Esophagus muscularis mucosa (tissue), 4 donors: ENCODE measurements at places on chromosomes 11 and 22. TPM values are rescaled to one million over a fixed set of nuclear protein-coding genes. Genes with fewer than 3 reads are reported as not detected.

- no peaks in the 10 kb centered on the region for H3K4me1 ChIP-seq
- no peak for DNase-seq
- H3K4me3 ChIP-seq = no peak overlapping the region
Measured at GRCh38 chr11:76891285-76891684, 30.6 kb downstream of the ACER3 start.

DNA sequence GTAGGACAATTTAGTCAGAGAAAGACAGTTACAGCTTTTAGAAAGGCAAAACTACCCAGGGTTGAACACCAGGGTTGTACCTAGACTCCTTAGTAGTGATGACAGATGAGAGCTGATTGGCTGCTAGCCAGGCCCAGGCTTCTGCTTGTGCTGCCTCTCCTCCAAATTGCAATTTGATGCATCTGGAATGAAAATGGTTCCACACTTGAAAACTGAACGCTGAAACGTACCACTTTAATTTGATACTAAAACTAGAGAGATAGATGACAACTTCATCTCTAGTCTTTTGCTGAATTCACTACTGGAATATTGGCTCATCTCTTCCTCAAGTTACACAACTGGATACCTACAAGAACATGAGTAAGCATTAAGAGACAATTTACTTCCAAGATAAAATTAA lies 19.2 kb upstream of the FNBP4 start:
- no peaks in the 10 kb centered on the region for H3K27me3 ChIP-seq
- H3K4me1 ChIP-seq = peaks cover 21% of the 10 kb centered on the region
- no peak for DNase-seq
- no peak overlapping the region for H3K4me3 ChIP-seq
- peak overlapping the region; percentile 46 for H3K27ac ChIP-seq
- H3K36me3 ChIP-seq = peaks cover 23% of the 10 kb centered on the region

DNA sequence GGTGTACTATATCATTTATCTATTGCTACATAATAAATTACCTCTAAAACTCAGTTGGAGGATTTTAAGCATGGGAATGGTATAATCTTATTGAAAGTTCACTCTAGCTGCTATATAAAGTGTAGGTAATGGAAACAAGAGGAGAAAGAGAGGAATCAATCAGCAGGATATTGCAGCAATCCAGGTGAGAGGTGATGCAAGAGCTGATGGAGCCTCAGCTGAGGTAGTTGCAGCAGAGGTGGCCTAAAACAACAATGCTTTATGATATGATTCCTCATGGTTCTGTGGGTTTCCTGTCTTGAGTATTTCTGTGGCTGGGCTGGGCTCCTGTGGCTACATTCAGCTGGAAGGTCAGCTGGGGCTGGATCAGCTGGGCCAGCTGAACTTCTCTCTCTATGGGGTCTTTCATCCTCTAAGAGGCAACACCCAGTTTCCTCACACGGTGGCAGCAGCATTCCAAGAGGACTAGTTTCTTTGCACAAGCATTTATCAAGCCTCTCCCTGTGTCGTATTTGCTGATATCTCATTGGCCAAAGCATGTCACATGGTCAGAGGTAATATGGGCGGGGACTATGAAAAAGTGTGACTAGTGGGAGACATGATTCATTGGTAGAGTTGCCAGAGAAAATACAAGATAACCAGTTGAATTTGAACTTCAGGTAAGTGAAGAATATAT lies 135.4 kb upstream of the LARGE1 start:
- no peaks in the 10 kb centered on the region for H3K27me3 ChIP-seq
- no peak overlapping the region for H3K27ac ChIP-seq
- peak; percentile 53 for DNase-seq
- no peak overlapping the region for H3K4me3 ChIP-seq
- no peaks in the 10 kb centered on the region for H3K36me3 ChIP-seq

DNA sequence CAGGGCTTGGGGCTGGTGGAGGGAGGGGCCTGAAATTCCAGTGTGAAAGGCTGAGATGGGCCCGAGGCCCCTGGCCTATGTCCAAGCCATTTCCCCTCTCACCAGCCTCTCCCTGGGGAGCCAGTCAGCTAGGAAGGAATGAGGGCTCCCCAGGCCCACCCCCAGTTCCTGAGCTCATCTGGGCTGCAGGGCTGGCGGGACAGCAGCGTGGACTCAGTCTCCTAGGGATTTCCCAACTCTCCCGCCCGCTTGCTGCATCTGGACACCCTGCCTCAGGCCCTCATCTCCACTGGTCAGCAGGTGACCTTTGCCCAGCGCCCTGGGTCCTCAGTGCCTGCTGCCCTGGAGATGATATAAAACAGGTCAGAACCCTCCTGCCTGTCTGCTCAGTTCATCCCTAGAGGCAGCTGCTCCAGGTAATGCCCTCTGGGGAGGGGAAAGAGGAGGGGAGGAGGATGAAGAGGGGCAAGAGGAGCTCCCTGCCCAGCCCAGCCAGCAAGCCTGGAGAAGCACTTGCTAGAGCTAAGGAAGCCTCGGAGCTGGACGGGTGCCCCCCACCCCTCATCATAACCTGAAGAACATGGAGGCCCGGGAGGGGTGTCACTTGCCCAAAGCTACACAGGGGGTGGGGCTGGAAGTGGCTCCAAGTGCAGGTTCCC lies at the start of gene APOC3:
TSS of gene APOC3 (plus strand) at position 383 of the 659 bp plus-strand sequence. CDS start 676 bp downstream, outside the sequence.
- no peak within 1 kb of the TSS for H3K4me3 ChIP-seq
- peaks cover 1% of the 10 kb centered on the region for H3K4me1 ChIP-seq
- H3K27ac ChIP-seq = no peak within 1 kb of the TSS
- no peaks in the 10 kb centered on the region for H3K36me3 ChIP-seq

DNA sequence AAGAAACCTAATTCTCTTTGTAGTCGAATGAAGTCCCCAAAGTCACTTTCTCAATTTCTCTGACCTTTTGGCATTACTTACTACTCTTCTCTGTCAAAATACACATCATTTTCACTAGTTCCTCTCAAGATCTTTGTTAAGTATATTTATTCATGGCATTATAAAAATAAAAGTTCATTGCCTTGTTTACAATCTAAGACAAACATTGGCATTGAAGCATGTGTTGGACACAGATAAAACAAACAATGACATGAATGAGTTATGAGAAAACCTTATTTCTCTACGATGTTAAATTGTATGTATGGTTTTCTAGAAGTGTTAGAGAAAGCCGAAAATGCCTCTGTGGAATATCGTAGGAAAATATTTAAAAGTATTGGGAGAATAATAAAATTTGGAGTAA lies 8.6 kb upstream of the OR51G1 start:
- H3K27ac ChIP-seq = no peak overlapping the region
- H3K4me1 ChIP-seq = no peaks in the 10 kb centered on the region
- H3K27me3 ChIP-seq = no peaks in the 10 kb centered on the region
- no peak overlapping the region for H3K4me3 ChIP-seq
- H3K36me3 ChIP-seq = no peaks in the 10 kb centered on the region

GRCh38 chr11:80388130-80388529 lies 947.3 kb upstream of the TENM4 start:
- H3K36me3 ChIP-seq = no peaks in the 10 kb centered on the region
- no peak for DNase-seq
- no peak overlapping the region for H3K27ac ChIP-seq
- no peak overlapping the region for H3K4me3 ChIP-seq
- no peaks in the 10 kb centered on the region for H3K4me1 ChIP-seq

DNA sequence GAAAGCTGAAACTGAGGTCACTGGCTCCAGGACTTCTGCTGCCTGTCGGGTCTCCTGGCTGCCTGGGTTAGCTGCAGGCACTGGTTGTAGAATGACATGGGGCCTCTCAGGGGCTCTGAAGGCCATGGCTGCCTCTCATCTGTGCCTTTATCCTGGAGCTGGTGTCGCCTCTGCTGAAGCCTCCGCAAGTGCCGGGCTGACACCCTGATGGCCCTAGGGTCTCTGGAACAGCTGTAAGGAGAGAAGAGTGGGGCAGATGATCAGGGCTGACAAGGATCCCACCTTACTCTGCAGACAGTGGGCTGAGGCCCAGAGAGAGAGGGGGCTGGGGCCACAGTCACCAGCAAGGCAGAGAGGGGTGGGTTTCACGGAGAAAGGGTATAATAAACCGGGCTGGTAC lies 4.6 kb downstream of the PLA2G3 start:
- no peaks in the 10 kb centered on the region for H3K4me1 ChIP-seq
- no peaks in the 10 kb centered on the region for H3K27me3 ChIP-seq
- no peak overlapping the region for H3K27ac ChIP-seq

DNA sequence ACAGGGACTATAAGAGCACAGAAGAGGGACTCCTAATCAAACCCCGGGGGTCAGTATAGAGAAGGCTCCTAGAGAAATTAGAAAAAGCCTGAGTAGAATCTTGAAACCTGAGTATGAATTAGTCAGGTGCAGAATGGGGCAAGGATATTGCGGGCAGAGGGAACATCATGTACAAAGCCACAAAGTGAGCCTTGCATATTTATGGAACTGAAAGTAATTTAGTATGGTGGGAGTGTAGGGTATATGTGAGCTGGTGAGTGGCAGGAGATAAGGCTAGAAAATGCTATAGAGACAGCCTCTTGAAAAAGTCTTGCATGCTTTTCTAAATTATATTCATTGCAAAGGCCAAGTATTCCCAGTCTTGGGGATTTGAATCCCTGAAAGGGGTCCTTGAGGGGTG lies 93.7 kb downstream of the STIM1 start:
- H3K36me3 ChIP-seq = no peaks in the 10 kb centered on the region
- no peak overlapping the region for H3K27ac ChIP-seq
- H3K4me3 ChIP-seq = no peak overlapping the region

GRCh38 chr11:212150-213100 lies 4.9 kb downstream of the RIC8A start:
- no peak for DNase-seq
- peaks cover 72% of the 10 kb centered on the region for H3K36me3 ChIP-seq
- no peak overlapping the region for H3K4me3 ChIP-seq
- H3K4me1 ChIP-seq = peaks cover 24% of the 10 kb centered on the region
- no peak overlapping the region for H3K27ac ChIP-seq

DNA sequence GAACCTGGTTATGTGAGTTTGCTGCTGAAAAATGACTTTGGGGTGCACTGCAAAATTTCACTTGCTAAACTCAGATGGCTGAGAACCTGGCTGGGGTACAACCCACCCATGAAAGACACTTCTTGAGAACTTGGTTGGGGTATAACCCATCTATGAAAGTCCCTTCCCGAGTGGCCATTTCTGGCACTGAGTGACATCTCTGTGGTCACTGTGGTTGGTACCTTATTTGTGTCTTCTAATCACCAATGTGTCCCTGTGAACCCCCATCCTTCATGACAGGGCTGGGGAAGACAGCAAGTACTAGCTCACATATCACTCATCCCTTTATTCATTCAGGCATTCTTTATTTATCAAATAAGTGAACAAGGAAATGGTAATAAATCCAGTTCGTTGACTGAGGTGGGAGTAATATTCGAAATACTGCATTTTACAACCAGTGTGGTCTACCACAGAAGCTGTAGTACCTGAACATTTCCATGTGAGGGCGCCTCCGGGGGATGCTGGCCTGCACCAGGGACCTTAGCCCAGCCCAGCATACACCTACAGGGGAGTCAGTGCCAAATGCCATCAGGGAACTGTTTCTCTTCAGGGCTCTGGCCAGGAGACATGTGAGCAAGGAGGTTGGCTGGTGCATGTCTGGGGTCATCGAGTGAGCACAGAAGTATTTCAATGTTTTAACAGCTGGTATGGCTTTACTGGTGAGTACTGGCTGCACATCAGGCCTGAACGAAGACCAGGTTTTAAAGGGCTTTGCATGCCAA lies 122.1 kb downstream of the CSNK2A3 start:
- DNase-seq = no peak
- H3K4me3 ChIP-seq = no peak overlapping the region
- H3K4me1 ChIP-seq = peaks cover 5% of the 10 kb centered on the region

- H3K27ac ChIP-seq = no peak overlapping the region
- no peaks in the 10 kb centered on the region for H3K36me3 ChIP-seq
- peaks cover 30% of the 10 kb centered on the region for H3K4me1 ChIP-seq
Measured at GRCh38 chr11:75592715-75593114, 30.7 kb downstream of the SERPINH1 start.

- no peaks in the 10 kb centered on the region for H3K36me3 ChIP-seq
- no peak for DNase-seq
- H3K4me1 ChIP-seq = no peaks in the 10 kb centered on the region
- H3K27me3 ChIP-seq = no peaks in the 10 kb centered on the region
- H3K27ac ChIP-seq = no peak overlapping the region
Measured at GRCh38 chr11:14232652-14233051, 126.3 kb downstream of the RRAS2 start.

DNA sequence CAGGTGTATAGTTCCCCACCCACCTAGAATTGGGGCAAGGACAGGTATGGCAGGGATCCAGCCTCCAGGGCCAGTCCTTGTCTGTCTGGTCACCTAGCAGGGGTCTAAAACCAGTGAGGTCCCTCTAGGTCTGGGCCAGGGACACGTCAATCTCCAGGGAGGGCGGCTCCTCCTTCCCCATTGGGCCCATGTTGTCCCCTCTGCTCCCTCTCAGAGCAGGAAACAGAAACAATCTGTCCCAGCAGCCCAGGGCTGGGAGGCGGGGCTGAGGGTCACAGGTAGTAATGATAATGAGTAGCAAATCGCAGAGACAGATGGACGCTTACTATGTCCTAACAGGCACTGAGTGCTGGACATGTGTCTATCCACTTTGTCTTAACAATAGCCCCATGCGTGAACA lies 22.8 kb upstream of the SYT7 start:
- DNase-seq = no peak
- H3K4me1 ChIP-seq = peaks cover 17% of the 10 kb centered on the region
- H3K36me3 ChIP-seq = no peaks in the 10 kb centered on the region
- no peaks in the 10 kb centered on the region for H3K27me3 ChIP-seq

DNA sequence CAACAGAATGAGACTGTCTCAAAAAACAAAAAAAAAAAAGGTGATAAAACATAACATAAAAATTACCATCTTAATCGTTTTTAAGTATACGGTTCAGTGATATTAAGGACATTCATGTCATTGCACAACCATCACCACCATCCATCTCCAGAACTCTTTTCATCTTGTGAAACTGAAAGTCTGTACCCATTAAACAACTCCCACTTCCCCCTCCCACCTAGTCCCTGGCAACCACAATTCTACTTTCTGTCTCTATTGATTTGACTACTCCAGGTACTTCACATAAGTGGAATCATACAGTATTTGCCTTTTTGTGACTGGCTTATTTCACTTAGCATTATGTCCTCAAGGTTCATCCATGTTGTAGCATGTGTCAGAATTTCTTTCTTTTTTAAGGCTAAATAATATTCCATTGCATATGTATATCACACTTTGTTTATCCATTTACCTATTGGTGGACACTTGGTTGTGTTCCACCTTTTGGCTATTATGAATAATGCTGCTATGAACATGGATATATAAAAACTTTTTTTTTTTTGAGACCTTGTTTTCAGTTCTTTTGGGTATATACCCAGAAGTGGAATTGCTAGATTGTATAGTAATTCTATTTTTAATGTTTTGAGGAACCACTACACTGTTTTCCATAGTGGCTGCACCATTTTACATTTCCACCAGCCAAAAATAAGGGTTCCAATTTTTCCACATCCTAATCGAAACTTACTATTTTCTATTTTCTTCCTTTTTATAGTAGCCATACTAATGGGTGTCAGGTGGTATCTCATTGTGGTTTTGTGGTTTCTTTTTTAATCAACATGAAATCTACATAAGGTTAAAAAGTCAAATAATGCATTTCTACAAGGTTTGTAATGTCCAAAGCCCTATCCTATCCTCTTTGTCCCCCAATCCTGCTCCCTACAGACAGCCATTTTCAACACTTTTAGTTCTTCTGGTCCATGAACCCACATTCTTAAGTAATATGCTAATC lies 23.4 kb upstream of the PIK3C2A start:
- H3K27ac ChIP-seq = no peak overlapping the region
- no peaks in the 10 kb centered on the region for H3K27me3 ChIP-seq
- no peak overlapping the region for H3K4me3 ChIP-seq
- DNase-seq = no peak
- H3K4me1 ChIP-seq = no peaks in the 10 kb centered on the region

FOLR1 gene
- not detected for total RNA-seq

PLAAT2 gene
- not detected for total RNA-seq

ABCC8 gene
- 0.63 TPM for total RNA-seq

TRIM6 gene
- total RNA-seq = 2.5 TPM

PIWIL4 gene
- total RNA-seq = 3.7 TPM

MMP10 gene
- not detected for total RNA-seq
